ENCODE measurements at places on chromosomes 12 and 14.

GRCh38 chr12:51177897-51178296 is 5.0 kb upstream of the TFCP2 start:
- no peak for DNase-seq

DNA sequence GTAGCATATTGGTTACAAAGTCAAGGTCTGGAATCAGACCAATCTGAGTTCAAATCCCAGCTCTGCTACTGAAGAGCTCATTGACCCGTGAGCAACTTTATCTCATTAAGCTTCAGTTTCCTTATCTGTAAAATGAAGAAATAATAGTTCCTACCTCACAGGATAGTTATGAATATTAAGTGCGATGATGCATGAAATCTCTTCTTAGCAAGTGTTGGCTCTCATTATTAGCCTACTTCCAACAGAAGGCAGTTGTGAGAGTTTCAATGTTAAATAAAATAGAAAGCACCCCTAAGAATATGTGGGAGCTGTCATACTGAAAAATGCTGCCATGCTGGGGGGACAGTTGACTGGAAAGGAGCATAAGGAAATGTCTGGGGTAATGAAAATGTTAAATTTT is 39.0 kb upstream of the ITPR2 start:
- DNase-seq = no peak

- DNase-seq = no peak
Measured at GRCh38 chr12:5081016-5081415, 37.3 kb downstream of the KCNA5 start.

- DNase-seq = peak; percentile 65
Measured at GRCh38 chr14:81303258-81303935, 82.6 kb upstream of the GTF2A1 start.
